ENCODE measurements at places on chromosomes 7 and 10.

DNA sequence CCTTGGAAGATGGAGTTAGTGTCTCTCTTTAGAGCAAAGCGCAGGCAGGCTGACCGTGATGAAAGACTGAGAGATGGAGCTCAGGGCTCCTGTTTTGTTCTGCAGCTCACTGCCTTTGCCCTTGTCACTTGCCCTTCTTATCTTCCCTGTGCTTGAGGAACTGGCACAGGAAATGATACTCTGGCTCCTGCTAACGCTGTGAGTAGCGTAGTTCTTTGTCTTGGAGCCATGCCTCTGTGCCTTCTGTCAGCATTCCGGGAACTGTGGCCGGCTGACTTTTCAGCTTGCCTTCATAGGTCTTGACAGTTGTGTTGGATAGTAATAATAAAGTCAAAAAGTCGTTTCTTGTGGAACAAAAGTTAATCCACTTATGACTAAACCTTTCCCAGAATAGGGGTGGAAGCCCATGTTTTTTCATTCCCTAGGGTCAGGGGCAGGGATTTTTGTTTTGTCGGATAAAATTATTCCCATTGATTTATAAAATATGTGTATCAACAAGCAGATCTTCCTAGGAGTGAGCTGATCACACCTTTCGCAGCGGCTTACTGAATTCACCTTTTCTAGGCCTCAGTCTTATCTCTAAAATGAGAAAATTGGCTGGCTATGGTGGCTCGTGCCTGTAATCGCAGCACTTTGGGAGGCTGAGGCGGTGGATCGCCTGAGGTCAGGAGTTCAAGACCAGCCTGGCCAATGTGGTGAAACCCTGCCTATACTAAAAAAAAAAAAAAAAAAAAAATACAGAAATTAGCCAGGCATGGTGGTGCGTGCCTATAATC is 16.6 kb upstream of the TMEM236 start:
- no peak for DNase-seq

DNA sequence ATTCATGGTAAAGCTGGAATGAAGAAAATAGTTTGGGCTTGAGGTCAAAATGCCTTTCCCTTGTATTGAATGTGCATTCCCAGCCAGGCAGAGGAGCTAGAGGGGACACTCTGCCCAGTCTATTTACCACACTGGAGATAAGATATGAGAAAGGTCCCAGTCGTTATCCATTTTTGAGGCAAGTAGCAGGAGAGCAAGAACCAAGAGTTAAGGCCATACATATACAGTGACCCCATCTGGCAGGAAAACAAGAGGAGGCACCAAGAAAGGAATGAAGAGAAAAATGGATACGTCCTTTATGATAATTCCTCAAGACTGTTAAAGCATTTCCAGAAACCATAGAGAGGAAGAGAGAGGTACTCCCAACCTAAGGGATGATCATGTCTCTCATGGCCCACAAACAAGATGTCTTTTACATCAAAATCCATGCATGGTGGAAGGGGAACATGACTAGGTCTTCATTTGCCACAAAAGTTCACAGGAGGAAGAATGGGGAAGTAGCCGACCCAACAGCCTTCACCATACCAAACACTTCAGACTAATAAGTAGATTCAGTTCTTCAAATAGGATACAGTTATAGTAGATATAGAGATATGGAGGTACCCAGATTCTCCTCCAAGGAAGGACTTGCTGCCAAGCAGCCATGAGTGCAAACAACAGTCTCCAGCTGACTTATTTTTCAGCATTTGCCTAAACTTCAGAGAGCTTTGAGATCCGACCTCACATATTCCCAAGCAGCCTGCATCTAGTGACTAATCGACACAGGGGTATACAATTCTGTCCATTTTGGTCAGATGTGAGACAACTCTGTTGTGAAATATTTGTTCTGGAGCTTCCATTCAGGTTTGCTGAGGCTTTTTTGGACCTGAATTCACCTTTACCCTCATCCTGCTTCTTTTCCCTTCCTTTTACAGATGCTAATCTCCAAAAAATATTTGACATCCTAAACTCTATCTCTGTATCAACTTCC is 61.1 kb upstream of the CCDC71L start:
- no peak for DNase-seq

- DNase-seq: no peak
These were observed 25.1 kb upstream of the HK1 start for GRCh38 chr10:69253171-69253570.

DNA sequence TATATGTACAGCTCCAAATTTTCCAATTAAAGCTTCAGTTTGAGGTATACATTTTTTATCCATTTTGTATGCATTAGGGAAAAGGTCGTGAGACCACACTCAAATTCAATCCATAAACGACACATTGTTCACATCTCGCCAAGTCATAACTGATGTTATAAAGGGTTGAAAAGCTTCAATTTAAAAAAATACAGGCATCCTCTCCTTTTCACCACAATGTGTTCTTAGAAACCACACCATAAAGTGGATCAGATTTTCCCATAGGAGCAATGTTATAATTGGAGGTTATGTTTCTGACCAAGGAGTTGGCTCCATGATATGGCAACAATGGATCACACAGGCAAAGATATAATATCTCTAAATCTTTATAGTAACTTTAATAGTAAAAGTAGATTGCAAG is 663.6 kb downstream of the PARD3 start:
- DNase-seq: no peak

DNA sequence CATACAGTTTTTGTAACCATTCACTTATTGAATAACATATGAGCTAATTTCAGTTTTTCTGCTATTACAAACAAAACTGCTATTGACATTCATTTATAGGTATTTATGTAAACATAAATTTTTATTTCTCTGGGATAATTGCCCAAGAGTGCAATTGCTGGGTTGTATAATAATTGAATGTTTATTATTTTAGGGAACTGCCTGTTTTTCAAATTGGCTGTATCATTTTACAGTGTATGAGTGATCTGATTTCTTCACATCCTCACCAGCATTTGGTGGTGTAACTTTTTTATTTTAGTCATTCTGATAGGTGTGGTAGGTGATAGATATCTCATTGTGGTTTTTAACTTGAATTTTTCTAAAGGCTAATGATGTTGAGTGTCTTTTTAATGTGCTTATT is 26.4 kb downstream of the KIF11 start:
- no peak for DNase-seq

- DNase-seq: no peak
These were observed 8.4 kb downstream of the GOLGA7B start for GRCh38 chr10:97858001-97858439.

DNA sequence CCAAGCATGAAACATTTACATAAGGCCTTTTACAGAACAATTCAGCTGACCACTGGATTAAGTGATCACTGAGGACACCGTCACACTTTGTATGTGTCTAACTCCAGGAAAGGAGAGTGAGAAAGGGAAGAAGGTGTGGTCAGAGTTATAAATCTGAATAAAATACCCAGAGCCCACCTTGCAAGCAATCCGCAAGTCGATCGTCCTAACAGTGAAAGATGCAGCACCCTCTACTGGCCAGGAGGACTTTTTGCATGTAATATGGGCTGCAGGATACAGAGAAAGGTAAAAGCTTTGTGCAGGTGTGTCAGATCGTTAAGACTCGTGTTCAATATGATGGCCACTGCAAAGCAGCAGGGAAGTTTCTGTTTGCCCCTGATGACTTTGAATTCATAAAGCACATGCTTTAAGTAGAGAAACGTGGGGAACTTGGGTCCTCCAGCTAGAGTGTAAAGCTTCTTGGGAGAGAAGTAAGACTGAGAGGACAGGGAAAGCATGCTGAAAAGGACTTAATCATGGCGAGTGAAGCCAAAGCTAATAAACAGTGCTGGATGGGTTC is 68.5 kb upstream of the BMPER start:
- no peak for DNase-seq

- DNase-seq: no peak
These were observed 155.0 kb downstream of the IMMP2L start for GRCh38 chr7:111407258-111407657.

GRCh38 chr7:88391247-88391646 is 84.6 kb upstream of the STEAP4 start:
- DNase-seq: no peak

GRCh38 chr7:11194492-11194891 is 220.8 kb downstream of the PHF14 start:
- no peak for DNase-seq

GRCh38 chr10:124344266-124344590 is 74.5 kb downstream of the OAT start:
- DNase-seq: no peak

DNA sequence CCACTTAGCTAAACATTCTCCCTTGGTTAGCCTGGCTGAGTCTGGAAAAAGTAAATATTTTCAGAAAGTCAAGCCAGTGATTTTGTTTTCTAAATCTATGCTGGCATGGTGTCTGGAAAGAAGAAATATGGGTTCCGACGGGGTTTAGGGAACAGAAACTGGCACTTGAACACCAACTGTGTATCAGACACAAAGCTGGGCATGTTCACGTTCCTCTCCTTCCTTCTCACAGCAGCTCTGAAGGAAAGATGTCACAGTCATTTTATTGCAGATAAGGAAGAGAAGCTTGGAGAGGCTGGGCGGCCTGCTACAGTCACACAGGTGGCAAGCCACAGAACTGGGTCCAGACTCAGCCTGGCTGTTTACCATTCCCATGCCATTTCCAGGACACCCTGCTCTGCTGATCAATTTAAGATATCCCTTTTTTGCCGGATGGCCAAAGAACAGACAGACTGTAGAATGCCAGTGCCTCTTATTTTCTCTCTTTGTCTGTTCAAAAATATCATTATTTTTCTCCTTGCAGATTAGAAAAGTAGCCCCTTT is 118.8 kb downstream of the HERPUD2 start:
- DNase-seq: no peak

DNA sequence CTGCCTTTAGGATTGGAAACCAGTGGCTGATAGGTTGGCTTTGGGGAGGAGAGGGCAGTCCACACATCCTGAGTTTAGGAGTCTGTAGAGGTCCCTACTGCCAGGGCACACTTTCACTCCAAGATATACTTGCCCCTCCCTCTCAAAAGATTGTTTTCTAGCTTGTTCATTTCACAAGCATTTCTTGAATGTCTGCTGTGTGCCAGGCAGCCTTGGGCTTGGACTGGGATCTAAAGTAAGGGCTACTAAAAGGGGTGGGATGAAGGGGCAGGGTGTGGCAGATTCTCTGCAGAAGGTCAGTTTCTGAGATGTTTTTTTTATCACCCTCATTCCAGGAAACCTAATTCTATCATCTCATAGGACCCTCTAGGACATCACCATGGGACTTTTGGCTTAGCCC is 272.4 kb downstream of the SKAP2 start:
- no peak for DNase-seq

DNA sequence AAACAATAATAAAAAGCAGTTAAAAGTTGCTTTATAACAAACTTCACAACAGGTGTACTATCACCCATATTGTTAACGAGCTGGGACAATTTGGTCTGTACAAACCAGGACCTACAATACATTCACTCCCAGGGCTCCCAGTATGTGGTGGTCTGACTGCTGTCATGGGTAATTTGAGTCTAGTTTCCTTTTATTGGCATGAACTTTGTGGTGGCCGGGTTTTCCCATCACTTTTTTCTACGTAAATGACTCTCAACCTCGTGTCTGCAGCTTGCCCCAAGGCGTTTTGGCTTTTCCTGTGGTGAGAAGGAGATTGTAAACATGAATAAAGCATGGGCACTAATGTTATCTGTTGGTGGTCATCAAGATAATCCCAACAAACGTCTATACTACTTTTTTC is 118.7 kb upstream of the CDK6 start:
- DNase-seq: no peak

GRCh38 chr10:9733766-9734165 is 1283.9 kb upstream of the CELF2 start:
- DNase-seq: no peak

DNA sequence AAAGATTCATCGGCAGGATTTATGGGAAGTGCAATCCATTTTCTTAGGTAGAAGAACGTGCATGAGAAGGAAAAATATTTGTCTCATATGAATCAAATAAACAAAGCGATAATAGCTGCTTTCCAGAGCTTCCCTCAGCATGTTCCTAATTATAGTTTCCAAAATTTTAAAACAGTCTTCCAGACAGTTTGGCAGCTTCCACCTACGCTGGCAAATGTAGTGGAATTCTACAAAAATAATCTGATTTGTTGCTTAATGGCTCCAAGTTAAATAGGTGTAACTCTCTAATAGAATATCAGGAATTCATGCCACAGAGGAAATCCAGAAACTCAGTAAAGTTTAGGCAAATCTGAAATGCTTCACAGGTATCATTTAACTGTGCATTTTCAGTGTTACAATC is 23.3 kb upstream of the AGBL3 start:
- DNase-seq: no peak

GRCh38 chr7:88278881-88279280 is 27.8 kb downstream of the STEAP4 start:
- DNase-seq: no peak

DNA sequence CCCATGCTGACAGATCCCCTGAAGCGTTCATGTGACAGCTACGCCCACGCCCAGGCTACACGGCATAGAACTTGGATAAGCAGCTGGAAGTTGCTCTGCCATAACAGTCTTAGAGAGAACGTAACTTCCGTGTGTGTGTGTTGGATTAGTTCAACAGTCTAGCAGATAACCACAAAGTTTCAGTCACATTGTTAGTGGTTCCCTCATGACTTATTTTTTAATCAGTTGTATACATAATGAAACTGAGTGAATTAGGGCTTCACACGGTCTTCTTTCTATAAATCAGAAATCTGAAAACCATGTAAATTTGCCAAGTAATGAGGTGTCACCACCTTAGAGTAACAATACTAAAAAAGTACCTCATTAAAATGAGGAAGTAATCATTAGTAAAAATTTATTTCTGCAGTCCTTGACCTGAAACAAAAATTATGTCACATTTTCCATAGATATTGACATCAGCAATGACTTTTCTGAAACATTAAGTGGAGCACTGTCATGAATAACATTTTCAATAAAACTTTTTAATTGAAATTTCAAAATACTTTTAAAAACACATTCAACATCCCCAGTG is 21.7 kb upstream of the MACC1 start:
- DNase-seq: no peak

DNA sequence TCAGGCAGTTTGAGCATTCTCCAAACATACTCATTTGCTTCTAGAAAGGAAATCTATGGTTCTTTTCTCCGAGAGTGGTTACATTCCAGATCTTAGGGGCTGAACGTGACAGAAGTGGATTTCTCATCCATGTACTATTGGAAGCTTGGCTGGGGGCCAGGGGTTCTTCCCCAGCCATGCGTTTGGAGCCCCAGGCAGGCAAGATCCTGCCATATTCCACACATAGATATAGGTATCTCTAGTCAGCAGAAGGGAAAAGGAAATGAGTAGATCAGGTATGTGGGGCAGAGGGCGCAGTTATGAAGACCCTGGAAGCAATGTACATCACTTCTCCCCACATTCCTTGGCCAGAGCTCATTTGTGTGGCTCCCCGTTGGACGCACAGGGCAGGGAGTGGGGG is 299.8 kb downstream of the CCDC3 start:
- no peak for DNase-seq

DNA sequence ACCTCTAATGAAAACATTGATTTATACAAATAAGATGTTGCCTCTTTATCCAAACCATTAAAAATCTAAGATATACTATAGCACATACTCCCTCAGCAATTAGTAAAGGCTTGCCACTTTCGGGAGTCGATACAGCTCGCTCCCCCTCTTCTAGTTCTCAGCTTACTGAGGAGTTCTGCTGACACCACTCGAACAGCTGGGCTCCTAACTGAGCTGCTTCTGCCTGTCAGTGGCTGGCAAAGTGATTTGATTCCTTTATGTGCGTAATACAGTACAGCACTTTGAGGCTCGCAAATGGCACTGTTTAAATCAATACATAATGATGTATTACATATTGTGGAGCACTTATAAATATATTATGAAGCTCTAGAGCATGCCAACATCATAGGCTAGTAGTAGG is 241.8 kb downstream of the CREB5 start:
- DNase-seq: no peak
